ENCODE measurements at places on chromosomes 4 and X.

- DNase-seq: no peak
These were observed 51.7 kb downstream of the TBC1D9 start for GRCh38 chr4:140704392-140704960.

GRCh38 chrX:133461231-133461630, 45.9 kb upstream of the GPC4 start:
- DNase-seq: no peak

DNA sequence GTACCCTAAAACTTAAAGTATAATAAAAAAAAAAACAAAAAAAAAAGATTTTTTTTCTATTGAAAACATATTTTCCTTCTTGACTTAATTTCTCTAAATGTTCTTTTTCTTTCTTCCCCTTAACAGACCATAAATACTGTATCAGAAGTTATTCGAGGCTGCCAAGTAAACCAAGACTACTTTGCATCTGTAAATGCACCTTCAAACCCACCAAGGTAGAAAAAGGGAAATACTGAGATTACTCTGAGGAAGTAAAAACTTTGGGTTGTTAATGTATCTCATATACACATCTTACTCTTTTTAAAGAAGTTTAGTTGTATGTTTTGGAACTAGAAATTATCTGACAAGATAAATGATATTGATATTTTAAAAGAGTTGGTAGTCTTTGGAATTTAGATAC, 65.6 kb downstream of the USO1 start:
- DNase-seq: no peak

DNA sequence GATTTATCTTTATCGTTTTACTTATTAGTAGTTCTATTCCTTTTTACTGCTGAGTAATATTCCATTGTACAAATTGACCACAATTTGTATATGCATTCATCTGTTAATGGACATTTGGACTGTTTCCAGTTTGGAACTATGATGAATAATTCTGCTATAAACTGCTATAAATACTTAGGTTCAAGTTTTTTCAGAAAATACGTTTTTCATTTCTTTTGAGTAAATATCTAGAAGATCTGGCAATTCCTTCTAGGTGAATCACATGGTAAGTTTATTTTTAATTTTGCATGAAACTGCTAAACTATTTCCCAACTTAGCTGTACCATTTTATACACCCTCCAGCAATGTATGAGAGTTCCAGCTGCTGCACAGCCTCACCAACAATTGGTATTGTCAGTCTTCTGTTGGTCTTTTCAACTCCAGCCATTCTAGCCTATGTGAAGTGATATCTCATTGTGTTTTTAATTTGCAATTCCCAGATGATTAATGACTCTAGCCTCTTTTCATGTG, 22.2 kb downstream of the LIN54 start:
- DNase-seq: no peak

GRCh38 chr4:188262464-188262863, 123.2 kb downstream of the TRIML1 start:
- DNase-seq: no peak

- DNase-seq: no peak
These were observed 270.1 kb downstream of the NLGN4X start for GRCh38 chrX:5958523-5958922.

GRCh38 chr4:8260656-8261111, 8.9 kb upstream of the HTRA3 start:
- no peak for DNase-seq

Data from iPS-NIHi11 (cell line).